ENCODE measurements at places on chromosomes 2 and 18.

DNA sequence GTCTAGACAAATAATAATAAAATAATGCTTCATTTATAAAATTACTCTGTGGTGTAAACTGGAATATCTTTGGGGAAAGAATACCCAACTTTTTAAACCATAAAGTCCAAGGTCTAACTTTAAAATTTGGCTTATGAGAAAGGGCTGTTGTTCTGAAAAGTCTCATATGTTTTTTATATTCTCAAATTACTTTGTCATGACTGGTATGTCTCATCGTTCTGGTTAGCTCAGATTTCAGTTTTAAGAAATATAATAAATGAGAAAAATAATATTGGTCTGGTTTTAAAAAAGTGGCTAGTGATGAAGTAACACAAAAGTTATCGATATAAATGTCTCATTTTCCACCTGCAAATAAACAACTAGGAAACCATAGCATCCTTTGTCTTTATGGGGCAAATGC lies 1658.1 kb downstream of the LRP1B start:
- no peak for DNase-seq

- peak; percentile 35 for DNase-seq
Measured at GRCh38 chr2:58845011-58845410, 603.9 kb upstream of the FANCL start.

GRCh38 chr2:60523963-60524362 lies 29.5 kb downstream of the BCL11A start:
- no peak for DNase-seq

- peak; percentile 55 for DNase-seq
Measured at GRCh38 chr2:42368817-42369531, 8.0 kb upstream of the COX7A2L start.

GRCh38 chr2:118222672-118223421 lies 134.6 kb downstream of the INSIG2 start:
- DNase-seq: no peak

DNA sequence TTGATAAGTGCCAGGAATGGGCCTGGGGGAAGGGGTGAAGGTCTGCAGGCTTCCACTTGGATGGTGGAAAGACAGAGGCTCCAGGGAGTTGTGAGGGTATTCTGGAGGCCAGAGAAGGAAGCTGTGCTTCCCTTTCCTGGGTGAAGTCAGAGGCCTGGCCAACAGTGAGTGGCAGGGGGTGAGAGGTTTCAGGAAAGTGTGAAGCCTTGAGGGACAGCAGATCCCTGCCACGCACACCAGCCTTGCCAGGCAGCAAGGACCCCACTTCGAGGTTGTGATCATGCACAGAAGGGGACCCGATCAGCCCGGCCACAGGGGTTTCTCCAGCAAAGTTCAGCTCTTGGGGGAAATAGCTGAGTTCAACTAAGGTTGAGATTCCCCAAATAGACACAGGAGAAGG lies 66.5 kb downstream of the SMAD7 start:
- no peak for DNase-seq
